ENCODE measurements at places on chromosomes 5 and 9.

- no peak for DNase-seq
Measured at GRCh38 chr9:12595400-12595799, 97.8 kb upstream of the TYRP1 start.

DNA sequence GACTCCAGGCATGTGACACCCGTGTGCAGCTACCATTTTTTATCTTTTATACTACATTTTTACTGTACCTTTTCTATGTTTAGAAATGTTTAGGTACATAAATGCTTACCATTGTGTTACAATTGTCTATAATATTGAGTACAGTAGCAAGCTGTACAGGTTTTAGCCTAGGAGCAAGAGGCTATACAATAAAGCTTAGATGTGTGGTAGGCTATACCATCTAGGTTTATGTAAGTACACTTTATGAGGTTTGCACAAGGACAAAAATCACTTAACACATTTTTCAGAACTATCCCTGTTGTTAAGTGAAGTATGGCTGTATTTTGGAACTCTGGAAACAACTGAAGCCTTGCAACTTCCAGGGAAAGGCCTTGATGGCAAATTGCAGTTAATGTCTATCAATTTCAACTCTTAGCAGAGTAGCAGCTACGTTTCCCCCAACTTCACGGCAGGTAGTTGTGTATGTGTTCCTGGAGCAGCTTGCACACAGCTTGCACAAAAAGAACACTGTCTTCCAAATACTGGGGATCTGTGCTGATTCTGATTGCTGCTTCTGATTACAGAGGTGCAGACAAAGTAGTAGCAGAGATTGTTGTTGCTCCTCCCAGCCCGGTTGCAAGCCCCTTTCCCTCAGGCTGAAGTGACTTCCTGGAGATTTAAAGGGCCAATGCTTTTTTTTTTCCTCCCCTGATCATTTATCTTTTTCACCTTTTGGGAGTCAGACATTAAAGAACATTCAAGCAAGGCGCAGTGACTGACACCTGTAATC is 30.0 kb downstream of the SIL1 start:
- no peak for DNase-seq

DNA sequence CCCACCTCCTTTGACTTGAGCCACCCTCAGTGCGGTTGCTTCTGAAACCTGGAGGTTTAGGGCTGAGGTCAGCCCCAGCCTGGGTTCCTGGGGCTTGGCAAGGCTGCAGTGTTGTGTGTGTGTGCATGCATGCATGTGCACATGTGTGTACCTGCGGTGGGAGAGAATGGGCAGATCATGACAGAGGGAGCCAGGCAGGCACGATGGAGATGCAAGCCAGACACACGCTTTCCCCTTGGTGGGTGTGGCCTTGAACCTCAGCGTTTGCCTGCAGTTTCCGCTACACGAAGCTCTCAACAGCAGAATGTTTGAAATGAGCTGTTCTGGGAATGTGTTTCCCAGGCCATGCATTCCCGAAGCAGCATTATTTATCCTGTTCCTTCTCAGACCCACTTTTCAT is 65.9 kb upstream of the RAPGEF1 start:
- no peak for DNase-seq

GRCh38 chr9:109164042-109164441 is 3.0 kb downstream of the FRRS1L start:
- no peak for DNase-seq

GRCh38 chr5:174293006-174293405 is 247.5 kb downstream of the NSG2 start:
- no peak for DNase-seq

DNA sequence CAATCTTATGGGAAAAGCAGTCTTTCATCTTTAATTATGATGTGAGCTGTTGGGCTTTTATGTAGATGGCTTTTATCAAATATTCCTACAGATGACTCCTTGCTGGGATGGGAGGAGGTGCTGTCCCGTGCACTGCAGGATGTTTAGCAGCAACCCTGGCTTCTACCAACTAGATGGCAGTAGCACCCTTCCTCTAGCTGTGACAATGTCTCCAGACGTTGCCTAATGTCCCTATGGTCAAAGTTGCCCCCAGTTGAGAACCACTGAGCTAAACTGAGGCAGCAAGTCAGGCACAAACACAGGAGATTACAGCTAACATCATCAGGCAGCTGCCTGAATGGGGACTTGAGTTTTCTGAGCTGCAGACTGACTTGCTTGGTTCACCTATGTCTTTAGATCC is 401.9 kb upstream of the PDE4D start:
- no peak for DNase-seq

DNA sequence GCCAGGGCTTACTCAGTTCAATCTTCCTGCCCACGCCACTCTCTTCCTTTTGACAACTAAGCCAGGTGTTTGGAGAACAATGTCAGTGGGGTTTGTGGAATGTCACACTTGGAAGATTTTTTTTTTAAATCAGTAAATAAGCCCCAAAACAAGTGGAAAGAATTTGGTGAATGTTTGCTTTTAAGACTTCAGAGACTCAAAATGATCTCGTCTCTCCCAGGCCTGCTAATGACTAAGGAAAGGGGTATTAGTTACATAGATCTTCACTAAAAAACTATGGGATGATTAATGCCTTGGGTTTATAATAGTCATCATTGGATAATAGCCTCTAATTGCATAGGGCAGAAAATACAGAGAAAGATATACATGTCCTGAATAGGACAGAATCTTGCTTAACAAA is 166.4 kb downstream of the DMRT2 start:
- DNase-seq, result no peak

DNA sequence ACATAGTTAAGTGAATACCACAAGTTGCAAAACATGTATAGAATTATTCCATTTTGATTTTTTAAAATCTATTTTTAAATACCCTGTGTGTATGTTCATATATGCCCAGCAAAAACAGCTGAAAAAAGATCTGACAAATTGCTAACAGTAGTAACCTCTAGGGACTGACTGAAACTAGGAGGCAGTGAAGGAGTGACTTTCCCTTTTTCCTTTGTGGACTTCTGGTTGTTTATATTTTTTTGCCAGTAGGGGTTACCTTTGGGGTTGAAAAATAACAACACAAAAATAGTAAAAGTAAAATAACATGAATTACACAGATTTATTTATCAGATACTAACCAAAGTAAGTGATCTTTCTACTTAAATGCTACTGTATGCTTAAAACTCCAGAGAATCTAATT is 2.9 kb downstream of the MEGF9 start:
- no peak for DNase-seq

DNA sequence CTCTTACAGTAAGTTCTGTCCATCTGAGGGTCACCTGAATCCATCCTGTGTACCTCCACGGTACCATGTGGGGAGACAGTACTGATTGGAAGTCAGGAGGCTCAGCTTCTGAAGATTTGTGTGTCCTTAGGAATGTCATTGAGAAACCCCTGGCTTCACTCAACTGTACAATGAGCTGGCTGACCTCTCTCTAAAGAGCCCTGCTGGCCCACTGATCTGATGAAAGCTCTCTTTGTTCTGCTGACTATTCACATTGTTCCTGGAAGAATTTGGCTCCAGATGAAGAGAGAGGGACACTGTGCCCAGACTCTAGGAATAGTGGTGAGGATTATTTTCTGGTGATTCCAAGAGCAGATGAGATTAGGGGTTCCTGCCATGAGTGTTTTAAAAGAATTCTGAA is 141.2 kb downstream of the LURAP1L start:
- DNase-seq, result no peak

DNA sequence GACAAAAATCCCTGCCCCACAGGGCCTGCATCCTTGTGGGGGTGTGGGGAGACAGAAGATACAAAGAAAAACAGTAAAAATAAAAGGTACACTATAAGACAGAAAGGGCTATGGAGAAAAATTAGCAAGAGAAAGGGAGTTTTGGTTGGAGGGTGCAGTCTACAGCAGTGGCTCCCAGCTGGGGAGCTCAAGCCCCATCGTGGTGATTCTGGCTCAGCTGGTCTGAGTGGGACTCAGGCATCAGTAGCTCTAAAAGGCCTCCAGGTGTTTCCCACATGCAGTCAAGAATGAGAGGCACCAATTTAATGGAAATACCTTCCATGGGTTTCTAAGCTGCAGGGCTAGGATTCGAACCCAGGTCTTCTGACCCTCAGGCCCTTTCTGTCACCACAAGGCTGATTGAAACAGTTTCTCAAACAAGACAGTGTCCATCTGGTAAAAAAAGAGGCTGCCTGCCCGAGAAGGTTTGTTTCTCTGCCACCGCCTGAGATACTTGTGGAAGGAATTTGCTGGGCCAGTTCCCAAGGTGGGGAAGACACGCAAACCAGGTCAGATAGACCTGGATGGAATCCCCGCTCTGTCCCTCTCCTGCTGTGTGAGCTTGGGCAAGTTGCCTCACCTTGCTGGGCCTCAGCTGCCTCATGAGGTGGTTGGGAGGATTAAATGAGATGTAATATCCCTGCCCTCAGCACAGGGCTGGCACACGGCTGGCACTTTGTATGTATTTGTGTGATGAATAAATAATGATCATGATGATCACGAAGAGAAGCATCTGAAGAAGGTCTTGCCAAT is 43.1 kb downstream of the COL27A1 start:
- DNase-seq, result no peak

DNA sequence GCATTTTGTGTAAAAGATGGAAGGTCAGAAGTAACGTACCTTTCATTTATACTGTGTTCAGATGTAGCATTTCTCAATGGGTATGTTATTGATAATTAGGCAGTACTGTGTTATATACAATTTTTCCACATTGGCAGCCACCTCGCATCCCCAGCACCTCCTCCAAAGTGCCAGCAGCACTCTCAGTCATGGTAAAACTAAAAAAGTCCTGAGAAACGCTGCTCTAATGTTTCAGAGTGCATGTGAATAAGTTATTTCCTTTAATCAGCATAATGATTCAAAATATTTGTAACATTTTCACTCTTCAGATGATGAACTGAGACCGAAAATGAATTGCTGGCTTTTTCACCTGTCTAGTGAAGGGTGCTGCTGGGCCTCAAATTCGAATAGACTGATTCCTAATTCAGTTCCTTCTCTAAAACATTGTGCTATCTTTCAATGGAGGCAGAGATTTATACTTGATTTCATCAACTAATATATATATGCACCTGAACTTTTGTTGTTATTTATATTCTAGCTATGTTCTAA is 79.9 kb upstream of the ANKRD55 start:
- no peak for DNase-seq

DNA sequence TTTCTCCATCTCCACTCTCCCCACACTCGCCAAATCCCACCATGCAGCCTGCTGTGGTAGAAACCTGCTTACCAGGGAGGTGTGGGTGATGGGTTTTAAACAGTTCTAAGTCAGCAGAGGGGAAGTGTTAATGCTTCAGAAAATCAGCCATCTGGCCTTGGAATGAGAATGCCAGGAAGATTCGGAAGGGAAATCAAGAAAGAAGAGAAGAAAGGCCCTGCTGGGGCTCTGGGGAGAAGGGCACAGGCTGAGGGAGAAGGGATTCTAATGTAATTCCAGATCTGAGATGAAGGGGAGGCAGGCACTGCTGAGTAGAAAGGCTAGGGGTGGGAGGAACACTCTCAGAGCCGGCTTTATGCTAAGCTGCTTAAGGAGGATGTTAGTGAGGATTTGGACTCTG is 434.7 kb upstream of the DMAC1 start:
- peak; percentile 73 for DNase-seq

DNA sequence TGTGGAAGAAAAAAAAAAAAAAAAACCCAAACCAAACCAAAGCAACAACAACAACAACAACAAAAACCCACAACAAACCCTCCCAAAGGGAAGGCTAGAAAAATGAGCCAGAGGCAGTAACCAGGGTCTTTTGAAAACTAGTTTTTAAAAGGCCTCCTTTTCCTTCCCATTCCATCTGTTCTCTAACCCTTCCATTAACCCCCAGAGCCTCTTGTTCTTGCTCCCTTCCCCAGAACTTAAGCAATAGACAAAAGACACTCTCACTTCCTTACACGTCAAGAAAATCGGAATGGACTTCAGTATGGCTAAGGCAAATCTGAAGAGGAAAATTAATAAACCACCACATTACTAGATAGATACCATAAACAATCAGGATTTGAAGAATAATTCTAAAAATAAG is 292.8 kb downstream of the ARL15 start:
- DNase-seq, result no peak

- DNase-seq, result peak; percentile 50
Measured at GRCh38 chr5:64505769-64506566, at the start of gene RGS7BP. Gene RGS7BP (plus strand): TSS chr5:64506015. CDS start chr5:64506625, 610 bp downstream.

DNA sequence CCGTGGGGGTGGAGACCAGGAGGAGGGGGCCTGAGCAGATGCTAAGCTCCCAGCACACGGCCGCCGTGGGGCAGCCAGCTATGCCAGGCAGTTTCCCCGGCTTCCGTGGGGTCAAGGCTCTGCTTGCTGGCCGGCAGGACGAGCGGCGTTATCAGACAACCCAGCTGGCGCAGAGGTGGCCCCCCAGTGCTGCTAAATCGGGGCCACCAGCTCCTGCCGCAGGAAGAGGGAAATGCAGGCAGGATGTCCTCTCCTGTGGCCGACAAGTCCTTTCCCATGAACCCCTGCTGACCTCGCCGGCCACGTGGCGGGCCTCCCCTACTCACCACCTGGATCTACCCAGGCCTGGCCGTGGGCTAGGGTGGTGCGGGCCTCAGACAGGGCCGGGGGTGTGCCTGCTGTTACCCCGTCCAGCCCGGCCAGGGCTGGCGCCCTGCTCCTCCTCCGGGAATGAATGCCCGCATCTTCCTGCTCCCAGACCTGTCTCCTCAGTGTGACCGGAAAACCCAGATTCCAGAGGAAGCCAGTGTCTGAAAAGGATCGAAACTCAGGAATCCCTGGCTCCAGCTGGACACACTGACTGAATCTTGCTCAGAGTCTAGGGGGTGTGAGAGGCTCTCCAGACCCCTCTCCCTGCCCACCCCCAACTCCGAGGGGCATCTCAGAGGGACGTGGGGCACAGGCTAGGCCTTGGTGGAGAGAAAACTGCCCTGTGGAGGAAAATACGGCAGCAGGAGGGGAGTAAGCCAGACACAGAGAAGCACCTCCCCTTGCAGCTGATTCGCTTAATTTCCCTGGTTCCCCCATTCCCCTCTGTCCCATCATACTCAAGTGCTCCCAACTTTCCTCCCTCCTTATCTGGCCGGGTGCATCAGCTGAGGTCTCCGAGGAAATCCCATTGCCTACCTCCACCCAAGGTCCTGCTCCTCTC is 3.9 kb downstream of the FLT4 start:
- no peak for DNase-seq

DNA sequence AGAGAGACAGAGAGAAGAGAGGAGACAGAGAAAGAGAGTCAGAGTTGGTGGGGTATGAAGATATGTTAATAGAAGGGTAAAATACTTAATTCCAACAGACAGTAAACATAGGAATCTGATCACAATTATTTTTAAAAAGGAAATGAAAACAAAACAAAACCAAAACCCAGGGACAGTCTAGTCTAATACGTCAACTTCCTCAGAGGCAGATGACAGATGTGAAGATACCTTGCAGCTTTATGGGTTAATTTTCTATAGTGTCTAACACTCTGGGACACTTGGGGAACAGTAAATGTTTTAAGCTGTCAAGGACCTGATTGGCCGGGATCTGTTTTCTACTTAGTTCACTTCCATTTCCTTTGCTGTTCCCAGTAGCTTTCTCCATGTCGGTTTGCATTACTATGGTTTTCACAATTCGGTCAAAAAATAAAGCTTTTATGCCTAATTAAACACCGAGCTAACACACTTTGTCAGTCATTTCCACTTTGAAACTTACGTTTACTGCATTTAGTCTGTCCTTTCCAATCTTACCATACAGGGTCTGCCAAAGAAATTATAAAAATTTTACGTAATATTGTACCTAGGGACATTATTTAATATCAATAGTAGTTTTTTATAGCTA is 216.5 kb downstream of the MCTP1 start:
- no peak for DNase-seq

- DNase-seq, result no peak
Measured at GRCh38 chr9:76756268-76756640, 8.0 kb upstream of the PCA3 start.

Data from NCI-H524 treated with DMSO at 0.1 percent for 48 hours (cell line).